ENCODE measurements at places on chromosomes 3 and 15.
A peak's percentile ranks its signal among the peaks of the same experiment; 100 is the strongest.

GRCh38 chr3:50203113-50203808 lies 1.8 kb upstream of the SLC38A3 start:
- no peak for DNase-seq

- no peak for DNase-seq
These were observed 39.5 kb downstream of the TCF12 start for GRCh38 chr15:56957812-56958406.

- peak; percentile 14 for DNase-seq
These were observed 31.3 kb upstream of the FAH start for GRCh38 chr15:80121546-80121945.

DNA sequence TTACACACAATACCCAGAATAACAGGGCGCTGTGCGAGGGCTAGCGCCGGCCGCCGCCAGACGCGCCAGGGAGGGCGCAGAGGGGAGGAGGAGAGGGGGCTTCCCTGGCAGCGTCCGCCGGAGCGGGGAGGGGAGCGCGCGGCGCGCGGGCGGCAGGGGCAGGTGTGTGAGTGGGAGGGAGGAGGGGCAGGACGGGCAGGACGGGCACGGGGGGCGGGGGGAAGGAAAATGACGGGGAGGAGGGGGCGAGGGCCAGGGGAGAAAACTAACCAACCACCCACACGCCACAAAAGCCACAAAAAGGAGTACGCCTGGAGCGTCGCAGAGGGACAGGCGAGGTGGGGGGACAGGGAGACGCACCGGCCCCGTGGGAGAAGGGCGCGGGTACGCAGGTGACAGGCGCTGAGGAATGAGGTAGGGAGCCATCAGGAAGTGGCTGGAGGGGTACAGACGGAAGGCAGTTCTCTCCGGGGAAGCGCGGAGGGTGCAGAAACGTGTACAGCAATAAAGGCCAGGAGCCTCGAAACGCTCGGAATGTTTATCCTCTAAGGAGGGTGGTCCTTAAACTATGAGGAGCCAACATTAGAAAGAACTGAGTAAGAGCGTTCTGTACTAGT lies 610 bp upstream of the SATB1 start:
- peak; percentile 70 for DNase-seq

DNA sequence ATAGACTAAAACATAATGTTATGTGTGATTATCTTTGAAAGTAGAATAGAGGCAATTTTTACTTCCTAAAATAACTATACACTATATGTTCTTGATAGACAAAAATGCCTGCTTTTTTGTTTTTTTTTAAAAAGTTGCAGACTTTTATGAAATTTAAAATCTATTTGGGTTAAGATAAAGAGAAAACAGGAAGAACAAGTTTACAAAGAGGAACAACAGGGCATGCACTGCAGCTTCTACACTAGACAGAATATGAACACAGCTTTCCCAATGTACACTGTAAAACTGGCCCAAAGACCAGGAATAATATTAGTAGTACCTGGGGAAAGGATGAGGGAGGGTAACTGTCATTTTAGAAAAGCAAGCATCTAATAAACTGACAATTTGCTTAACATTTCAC lies 53.7 kb downstream of the NR1I2 start:
- no peak for DNase-seq

- DNase-seq, result no peak
These were observed 85.6 kb upstream of the DNAJC19 start for GRCh38 chr3:181075098-181075497.

DNA sequence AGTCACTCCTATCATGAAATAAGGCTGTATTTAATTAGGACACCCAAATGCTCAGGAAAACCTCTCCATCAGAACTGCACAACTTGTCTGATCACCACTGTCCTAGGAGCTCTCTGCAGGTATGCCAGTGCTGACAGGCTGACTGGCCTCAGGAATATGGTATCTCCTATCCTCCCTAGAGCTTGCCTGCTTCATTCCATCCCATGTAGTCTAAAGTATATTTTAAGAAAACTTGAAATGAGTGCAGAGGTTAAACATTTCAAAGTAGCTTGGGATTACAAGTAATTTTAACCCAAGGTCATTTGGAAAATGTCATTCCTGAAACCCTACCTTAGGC lies 23.7 kb downstream of the FILIP1L start:
- DNase-seq, result no peak

DNA sequence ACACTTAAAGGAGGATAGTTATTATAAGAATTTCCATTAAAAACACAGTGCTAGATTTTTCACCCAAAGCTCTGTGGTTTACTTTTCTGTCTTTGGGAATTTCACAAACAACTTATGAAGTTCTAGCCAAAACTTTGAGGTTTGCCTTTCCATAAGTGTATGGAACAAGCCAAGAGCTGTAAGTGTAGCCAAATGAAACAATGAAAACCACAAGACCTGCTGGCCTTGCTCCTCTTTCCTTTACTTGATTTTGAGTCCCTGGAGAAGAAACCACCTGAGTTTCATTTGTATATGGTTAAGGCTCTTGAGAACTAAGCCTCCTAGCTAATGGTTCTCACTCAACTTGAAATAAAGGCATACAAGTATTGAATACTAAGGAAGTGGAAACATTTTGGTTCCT lies 365.3 kb upstream of the EPHA3 start:
- no peak for DNase-seq

DNA sequence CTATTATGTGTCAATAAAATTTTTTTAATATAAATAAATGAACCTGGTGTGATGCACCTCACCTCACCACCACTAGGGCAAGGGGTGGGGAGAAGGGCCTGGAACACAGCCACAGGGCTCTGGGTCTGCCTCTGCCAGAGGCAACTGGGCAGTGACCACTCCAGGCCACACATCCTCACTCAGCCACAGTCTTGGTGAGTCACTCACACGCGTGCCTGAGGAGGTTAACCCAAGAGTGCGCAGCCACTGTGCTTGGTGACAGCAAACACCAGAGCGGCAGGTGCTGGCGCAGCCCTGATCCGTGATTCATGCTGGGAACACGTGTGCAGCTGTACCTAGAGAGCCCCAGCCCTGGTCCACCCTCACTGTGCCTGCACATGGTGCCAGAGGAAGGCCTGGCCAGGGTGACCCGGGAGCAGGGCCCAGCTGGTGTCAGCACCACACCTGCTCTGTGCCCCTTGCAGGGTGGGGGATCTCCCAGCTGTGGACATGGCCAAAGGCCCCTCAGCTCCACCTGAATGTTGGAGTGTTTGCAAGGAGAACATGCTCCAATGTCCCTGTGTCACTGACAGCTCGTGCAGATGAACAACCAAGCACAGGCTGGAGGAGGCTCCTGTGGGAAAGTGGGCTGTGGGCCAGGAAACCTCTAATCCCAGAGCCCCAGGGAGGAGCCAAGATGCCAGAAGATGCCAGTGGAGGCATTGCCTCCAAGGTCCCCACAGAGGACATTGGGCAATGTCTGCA lies 2.1 kb downstream of the SLC41A3 start:
- DNase-seq, result peak; percentile 28

GRCh38 chr3:179460260-179460659 lies 9.0 kb upstream of the GNB4 start:
- DNase-seq, result no peak

GRCh38 chr3:161066930-161067329 lies 38.2 kb downstream of the B3GALNT1 start:
- peak; percentile 7 for DNase-seq

- no peak for DNase-seq
These were observed 12.0 kb downstream of the TMED3 start for GRCh38 chr15:79322945-79323344.

- no peak for DNase-seq
These were observed 49.3 kb downstream of the CMTM6 start for GRCh38 chr3:32453346-32453745.

DNA sequence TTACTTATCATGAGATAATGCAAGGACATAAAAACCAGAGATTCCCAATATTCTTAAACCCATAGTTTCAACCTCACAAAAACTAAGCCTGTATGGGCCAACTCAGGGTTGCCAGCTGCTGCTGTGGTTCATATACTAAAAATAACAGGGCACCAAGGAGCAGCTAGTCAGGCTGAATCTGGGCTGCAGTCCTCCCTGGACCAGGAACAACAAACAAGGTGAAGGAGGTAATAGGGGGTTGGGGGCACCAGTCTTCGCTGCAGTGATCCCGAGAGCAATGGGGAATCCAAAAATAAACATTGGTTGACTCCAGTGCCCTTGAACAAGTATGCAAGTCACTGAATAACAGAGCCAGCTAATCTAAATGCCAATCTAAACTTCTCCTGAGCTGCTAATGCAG lies 108.9 kb downstream of the MECOM start:
- no peak for DNase-seq

- peak; percentile 15 for DNase-seq
These were observed 14.6 kb downstream of the NUDT16 start for GRCh38 chr3:131396170-131396569.

DNA sequence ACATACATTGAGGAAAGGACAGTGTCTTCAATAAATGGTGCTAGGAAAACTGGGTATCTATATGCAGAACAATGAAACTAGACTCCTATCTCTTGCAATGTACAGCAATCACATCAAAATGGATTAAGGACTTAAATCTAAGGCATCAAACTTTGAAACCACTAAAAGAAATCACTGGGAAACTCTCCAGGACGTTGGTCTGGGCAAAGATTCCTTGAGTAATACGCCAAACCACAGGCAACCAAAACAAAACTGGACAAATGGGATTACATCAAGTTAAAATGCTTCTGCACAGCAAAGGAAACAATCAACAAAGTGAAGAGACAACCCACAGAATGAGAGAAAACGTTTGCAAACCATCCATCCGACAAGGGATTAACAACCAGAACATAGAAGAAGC lies 14.5 kb downstream of the LAMP3 start:
- no peak for DNase-seq

DNA sequence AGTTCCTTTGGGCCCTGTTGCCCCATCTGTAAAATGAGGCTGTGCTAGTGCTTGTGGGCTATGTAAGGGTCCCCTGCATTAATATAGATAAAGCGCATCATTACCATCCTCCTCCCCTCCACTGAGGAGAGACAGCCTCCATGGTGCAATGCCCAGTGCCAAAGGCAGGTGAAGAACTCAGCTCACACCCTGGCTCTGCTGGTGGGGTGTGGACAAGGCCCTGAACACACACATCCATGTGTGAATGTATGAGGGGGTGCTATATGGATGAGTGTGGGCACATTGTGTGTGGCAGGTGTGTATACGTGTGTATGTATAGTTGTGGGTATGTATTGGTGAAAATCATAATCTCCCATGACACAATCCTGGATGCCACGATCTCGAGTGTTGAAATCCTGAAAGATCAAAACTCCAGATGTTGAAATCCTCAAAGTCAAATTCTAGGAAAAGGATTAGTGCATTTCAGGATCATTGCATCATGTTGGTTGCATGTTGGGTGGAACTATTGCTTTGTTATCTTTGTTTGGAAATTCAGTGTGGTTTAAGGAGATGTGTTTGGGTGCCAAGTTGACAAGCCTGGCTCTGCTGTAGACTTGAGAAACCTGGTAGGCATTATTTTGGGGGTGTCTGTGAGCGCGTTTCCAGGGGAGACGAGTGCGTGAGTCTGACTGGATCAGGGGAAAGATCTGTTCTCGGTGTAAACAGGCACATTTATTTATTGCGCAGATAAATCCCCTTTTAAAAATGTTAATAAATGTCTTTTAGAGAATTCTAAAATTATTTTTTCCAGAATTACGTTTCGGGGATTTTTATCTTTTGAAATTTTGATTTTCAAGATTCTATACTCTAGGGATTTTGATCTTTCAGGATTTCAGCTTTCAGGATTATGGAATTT lies 42.0 kb upstream of the SEC61A1 start:
- DNase-seq, result no peak

DNA sequence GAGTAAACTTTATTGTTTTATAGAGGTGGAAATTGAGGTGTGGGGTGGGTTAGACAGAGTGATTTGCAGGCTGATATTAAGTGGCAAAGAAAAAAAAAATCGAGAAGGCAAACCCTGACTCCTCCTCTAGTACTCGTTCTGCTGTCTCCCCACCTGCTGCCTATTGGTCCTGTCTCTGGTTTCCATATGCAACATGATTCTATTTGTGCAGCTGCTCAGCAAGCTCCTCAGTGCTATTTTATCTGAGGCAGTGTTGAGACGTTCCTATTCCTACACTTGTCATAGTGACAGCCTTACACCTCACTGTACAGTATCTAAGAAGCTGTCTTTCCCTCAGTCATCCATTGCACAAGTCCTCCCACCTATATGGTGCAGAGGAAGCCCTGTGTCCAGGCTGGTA lies 45.1 kb downstream of the RSL24D1 start:
- no peak for DNase-seq

GRCh38 chr3:183809270-183809669 lies 16.1 kb downstream of the MAP6D1 start:
- no peak for DNase-seq

- DNase-seq, result no peak
These were observed 4.2 kb downstream of the OCA2 start for GRCh38 chr15:28094732-28095521.

GRCh38 chr3:129121792-129122411 lies at the start of gene RAB43:
Gene RAB43 (minus strand): TSS chr3:129121804. CDS start chr3:129121489, 315 bp downstream.
- peak; percentile 51 for DNase-seq

DNA sequence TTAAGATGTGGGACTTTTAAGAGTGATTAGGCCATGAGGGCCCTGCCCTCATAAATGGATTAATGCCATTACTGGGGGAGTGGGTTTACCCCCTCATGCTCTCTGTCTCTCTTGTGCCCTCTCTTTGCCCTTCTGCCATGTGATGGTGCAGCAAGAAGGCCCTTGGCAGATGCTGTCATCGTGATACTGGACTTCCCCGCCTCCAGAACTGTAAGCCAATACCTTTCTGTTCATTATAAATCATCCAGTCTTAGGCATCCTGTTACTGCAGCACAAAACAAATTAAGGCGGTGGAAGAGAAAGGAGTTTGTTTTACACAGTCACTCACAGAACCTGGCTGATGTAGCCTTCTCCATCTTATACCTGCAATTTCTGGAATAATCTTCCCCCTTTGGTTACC lies 360.3 kb upstream of the TBL1XR1 start:
- no peak for DNase-seq

DNA sequence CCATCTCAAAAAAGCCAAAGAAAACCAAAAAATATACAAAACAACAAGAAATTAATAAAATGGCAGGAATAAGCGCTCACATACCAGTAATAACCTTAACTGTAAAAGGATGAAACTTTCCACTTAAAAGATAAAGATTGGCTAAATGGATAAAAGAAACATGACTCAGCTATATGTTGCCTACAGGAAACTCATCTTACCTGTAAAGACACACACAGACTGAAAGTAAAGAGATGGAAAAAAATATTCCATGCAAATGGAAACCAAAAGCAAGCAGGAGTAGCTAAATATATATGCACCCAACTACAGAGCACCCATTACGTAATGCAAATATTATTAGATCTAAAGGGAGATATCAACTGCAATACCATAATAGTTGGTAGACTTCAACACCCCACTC lies 49.7 kb downstream of the ADAM10 start:
- no peak for DNase-seq

DNA sequence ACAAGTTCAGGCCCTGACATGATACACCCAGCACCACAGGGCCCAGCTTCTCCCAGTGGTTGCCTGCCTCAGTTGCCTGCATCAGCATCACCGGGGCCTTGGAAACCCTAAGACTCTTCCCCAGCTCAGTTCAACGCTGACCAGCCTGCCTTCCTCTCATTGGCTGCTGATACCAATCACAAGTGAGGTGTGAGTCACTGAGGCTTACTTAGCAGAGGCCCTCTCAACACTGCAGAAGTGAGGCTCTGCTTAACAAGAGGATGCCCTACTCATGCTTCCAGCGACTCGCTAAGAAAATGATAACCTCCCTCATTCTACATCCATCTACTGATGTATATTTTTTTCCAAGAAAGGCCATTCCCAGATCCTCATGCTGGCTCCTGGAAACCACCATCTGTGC lies 151.9 kb downstream of the ADAMTS17 start:
- peak; percentile 40 for DNase-seq

Data from NB4 (cell line).